ENCODE measurements at places on chromosomes 7 and 10.

GRCh38 chr10:2981361-2981801 is 86.0 kb upstream of the PFKP start:
- DNase-seq = no peak

DNA sequence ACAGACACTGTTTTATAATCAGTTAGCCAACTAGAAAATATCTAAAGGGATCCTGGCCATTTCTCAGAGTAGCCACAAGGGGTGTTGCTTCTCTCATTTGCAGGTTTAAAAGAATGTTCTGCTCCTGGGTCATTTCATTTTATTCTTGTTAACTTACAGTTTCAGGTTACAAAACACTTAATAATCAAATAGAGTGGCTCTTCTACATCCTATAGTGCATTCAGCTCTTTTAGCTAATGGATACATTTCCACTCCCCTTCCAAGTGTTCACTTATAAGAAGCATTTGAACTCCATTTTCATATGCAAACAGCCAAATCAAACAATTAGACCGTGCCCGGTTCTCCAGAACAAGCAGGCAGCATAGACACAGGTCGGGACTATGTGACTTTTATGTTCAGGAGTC is 117.5 kb downstream of the TRIL start:
- no peak for DNase-seq

GRCh38 chr10:93436591-93437085 is 45.5 kb downstream of the MYOF start:
- DNase-seq = peak; percentile 73

DNA sequence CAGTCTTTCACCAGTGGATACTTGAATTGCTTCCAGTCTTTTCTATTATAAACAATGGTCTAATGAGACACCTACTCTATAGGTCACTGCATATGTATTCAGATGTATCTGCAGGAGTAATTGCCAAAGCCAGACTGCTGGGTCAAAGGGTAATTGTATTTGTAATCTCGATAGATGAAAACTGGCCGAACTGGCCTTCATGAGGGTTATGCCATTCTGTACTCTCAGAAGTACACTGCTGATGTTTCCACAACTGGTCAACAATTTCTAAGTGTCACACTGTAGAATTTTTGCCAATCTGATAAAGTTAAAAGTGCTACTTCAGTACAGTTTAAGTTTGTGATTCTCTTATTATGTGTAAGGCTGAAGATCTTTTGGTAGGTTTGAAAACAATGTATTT is 64.6 kb downstream of the JAZF1 start:
- DNase-seq = no peak

- DNase-seq = no peak
Measured at GRCh38 chr10:132369636-132370185, 27.3 kb upstream of the PWWP2B start.

DNA sequence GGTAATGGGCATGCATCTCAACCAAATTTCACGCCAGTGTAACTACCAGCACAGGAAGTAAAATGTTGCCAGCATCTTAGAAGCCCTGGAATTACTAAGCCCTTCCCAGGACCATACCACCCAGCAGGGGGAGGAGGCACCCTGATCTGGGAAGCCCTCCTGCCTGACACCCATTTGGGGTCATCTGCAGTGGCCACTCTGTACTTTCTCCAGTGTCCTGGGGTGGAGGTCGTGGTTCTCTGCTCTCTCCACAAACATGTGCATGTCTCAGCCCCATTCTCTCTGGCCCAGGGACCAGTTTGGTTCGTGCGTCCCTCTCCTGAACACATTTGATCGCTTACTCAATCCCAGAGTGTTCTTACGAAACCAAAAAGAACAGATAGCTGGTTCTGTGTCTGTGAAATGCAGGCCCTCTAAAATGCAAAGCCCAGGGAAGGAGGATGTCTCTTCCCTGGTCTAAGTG is 9.4 kb upstream of the LRRC27 start:
- DNase-seq = peak; percentile 33

DNA sequence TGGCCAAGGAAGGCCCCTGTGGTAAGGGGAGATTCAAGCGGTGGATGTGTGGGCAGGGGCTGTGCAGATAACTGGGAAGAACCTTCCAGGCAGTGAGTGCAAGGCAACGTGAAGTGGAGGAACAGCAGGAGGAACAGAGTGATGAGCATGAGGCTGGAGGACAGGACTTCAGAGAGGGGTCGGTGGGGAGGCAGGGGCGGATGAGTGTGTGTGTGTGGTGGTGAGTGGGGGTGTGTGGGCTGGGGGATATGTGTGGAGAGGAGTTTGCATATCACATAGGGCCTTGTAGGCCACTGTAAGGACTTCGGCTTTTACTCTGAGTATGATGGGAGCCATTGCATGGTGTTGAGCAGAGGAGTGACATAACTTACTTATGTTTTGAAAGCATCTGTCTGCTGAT is 73.8 kb downstream of the SYPL1 start:
- no peak for DNase-seq

- no peak for DNase-seq
Measured at GRCh38 chr10:63261496-63261895, 128.4 kb downstream of the NRBF2 start.

Data from NCI-H226 (cell line).